ENCODE measurements at places on chromosomes 16 and 17. TPM values are rescaled to one million over a fixed set of nuclear protein-coding genes. Genes with fewer than 3 reads are reported as not detected.

DNA sequence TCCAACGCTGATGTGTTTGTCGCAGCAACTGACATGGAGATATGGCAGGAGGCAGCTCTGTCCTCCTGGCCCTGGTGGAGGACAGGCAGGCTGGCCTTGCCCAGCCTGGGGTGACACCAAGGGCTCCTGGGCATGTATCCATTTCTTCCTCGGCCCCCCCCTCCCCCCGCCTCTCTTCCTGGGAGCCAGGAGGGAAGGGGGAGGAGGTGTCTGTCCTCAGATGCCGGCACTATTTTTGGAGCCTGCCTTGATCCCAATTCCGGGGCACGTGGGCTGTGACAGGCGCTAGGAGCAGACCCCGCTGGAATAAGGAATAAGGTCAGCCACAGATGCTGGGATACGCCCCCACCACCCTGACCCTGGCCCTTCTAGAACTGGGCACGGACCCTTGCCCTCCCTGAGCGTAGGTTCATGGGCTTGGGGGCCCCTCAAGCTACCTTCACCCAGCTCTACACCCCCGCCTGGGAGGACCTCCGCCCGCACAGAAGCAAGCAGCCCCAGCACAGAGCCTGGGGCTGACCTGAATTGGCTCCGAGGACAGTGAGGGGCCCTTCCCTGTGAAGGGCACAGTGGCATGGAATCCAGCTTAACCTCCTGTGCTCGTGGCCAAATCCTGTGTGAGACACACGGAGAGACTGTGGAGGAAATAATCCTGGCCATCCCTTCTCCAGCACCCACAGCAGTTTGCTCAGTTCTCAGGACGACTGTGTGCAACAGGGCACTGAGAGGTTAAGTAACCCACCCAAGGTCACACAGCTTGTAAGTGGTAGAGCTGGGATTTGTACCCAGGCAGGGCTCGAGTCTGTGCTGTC is 24.1 kb downstream of the SEC14L5 start:
- no peak for DNase-seq

- no peak for DNase-seq
These were observed 18.8 kb upstream of the MYOCD start for GRCh38 chr17:12646761-12647422.

GRCh38 chr17:11144358-11145233 is 96.4 kb upstream of the SHISA6 start:
- DNase-seq: peak; percentile 3

DNA sequence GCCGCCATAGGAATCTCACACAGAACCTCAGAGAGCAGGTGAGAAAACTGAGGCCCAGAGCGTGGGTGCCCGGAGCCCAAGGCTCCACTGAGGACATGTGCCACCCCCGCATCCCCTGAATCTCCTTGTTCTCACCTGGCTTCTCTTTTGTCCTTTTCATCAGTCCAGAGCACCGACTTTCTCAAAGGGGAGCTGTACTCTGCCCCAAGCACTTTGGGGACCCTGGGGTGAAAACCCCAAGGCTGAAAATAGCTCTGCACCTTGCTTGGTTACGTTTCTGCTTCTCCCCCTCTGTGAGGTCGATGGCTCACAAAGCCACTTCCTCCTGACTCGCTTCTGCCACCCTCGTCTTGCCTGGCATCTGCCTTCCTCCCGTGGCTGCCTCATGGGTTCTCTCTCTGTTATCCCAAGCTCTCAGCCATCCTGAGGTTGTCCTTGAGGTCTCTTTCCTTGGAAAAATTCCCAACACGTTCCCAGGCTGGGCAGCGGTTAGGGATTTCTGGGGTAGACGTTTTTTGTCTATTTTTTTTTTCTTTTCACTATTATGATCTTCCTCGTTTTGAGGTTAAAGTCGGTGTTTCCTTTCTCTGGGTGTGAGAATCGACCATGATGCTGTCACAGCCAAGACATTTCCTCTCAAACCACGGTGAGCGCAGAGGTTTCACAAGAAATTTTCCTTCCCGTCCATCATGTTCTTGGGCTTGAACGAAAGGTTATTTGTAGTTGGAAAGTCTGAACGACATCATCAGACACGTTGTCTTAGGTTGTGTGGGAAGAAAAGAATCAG is 37.2 kb downstream of the IRF8 start:
- DNase-seq: no peak

GRCh38 chr17:27429666-27430382 is 26.4 kb upstream of the KSR1 start:
- DNase-seq: no peak

DNA sequence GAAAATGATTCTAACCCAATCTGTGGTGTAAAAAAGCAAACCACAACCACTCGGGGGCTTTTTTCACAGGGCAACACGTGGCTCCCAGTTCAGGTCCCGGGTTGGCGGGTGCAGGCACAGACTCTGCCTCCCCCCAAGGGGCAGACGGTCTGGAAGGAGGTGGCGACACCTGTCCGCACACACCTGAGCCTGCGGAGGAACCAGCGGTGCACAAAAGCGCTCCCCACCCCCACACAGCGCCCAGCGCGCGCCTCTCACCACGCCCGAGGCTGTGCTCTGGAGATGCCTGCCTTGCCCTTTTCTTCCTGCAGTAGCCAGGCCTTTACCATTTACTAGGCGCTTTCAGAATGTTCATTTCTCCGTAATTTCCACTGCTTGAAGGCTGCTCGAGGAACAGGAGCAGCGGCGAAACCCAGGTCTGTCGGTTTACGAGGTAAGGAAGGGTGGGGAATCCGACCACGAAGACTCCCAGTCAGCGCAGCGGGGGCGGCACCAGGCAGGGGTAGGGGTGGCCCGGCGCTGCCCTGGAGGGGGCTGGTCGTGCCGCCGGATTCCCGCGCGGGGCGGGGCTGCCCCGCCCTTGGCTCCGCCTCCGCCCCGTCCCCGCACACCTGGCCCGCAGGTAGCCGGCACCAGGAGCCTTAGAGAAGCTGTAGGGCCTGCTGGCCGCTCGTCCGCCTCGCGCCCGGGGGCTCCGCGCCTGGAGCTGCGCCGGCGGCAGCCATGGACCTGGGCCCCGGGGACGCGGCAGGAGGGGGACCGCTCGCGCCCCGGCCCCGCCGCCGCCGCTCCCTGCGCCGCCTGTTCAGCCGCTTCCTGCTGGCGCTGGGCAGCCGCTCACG is at the start of gene USP43:
Gene USP43 (plus strand): TSS at position 608 of the 842 bp plus-strand sequence. CDS start 116 bp downstream, at position 724.
- peak; percentile 46 for DNase-seq

- DNase-seq: no peak
These were observed 17.7 kb downstream of the PLCG2 start for GRCh38 chr16:81796583-81797346.

DNA sequence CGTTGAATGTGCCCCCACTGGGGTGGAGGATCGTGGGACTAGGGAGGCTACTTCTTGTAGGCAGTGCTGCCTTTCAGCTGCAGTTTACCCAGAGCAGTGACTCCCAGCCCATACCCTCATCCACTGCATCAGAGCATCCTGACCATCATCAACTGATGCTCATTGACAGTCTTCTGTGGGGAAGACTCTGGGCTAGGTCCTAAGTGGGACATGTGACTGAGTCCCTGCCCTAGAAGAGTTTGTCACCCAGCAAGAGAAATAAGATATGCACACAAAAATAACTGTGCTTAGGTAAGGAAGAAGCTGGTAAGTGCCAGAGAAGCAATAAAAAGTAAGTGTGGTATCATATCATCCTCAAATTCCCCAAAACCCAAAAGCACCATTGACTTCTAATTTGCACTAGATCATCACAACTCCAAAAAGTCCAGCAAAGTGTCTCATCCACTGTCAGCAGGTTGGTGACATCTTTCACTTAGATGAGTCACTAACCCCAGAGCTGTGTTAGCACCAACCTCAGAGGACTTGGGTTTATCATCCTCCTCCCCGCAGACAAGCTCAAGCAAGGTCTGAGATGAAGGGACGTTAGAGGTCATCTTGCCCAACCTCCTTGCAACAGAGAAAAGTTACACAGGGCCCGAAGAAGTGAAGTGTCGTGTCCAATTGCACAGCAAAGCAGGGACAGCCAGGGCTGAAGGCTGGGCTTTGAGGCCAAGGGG is 99.0 kb downstream of the CCDC182 start:
- DNase-seq: no peak

DNA sequence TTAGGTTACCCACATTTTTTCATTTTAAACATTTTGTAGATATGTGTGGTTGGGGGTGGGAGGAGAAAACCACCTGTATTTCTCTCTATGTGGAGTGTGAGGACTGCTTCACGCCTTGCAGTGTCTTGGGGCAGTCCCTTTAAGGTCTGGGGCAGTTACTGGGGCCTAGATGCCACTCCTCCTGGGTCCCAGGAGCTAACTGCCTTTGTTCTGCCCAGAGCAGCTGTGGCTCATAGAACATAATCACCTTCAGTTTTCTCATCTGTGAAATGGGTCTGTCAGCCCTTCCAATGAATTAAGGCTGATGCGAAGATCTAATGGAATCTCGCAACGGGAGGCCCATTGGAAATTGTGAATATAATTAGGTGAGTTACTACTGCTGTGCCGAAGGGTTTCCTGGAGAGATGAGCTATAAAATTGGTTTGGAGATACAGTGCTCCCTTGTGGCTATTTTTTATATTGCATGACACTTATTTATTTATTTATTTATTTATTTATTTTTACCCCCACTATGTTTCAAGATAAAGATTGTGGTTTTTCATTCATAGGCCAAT is 22.9 kb downstream of the DHRS7C start:
- peak; percentile 46 for DNase-seq

DNA sequence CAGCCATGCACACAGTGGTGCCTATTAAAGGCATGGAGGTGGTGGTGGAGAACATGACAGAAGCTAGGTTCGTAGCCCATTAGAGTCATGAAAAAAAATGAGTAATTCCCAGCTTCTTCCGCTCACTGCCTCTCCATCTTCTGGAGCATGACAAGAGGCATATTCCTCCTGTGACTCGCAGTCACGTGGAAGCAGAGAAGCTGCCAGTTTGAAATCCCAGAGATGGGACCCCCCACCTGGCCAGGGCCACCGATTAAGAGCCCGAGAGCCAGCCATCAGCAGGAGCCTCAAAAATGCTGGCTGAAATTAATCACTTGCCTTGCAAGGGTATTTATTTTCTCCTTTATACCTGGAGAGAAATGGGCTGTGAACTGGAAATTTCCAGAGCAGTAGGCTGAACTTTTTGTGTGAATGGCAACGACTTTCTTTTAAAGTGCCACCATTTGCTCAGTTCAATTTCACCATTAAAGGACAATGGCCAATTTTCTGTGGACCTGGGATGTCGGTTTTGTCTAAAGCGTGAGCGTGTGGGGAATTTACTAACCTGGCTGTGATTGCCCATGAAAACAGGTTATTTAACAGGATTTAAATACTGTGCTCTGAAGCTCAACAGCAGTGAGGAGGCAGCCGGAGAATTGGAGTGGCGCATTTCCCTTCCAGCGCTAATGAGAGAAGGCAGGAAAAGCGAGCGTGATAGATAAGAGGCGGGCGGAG is 189.7 kb upstream of the SDK2 start:
- DNase-seq: peak; percentile 46

GRCh38 chr17:67244431-67245072 is 444 bp downstream of the HELZ start:
- no peak for DNase-seq

GRCh38 chr16:31036691-31037090 is 3.3 kb downstream of the STX4 start:
- no peak for DNase-seq

- DNase-seq: no peak
These were observed 46.7 kb downstream of the LMF1 start for GRCh38 chr16:924063-924462.

- DNase-seq: no peak
These were observed 3.5 kb downstream of the CARHSP1 start for GRCh38 chr16:8865145-8865882.

DNA sequence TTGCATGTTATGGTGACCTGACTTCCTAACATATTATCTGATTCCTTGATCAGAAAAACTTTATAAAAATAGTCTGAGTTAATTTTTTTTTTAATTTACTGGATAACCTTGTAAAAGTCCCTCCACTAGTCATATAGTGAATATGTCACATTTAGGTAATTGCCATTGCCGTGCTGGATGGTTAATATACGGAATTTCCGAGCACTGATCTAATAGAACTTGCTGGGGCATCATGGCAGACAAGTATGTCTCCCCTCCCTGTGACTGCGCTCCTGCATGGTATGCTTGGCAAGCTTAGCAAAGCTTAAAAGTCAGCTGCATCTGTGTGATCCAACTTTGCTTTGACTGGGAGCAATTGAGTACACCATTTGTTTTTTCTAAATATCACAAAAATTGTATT is 239.4 kb upstream of the TBX2 start:
- DNase-seq: no peak

The TMEM231 gene
- 18.3 TPM for total RNA-seq

The KRTAP4-4 gene
- not detected for total RNA-seq

The RAPGEFL1 gene
- 1.8 TPM for total RNA-seq

The TPSB2 gene
- total RNA-seq: not detected
